Fibroblast of the aortic adventitia (primary cell): ENCODE measurements at places on chromosomes 4 and X.

DNA sequence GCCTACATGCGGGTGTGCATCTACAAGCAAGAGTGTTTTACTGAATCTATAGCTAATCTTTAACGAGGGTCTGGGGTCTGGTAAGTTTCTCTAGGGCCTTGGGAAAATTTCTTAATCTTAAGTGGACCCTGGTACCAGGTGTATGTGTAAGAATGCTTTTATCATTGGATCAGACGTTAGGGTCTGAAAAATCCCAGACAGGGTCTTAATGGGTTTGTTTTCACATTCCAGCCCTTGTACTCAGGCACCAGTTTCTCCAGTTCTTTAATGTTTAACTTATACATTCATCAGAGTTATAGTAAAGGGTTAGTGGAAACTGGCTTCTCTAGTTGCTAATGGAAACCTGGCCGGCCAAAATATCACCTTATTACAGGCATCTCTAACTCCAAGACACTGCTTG, 11.6 kb downstream of the MAGEB16 start:
- no peak for DNase-seq

DNA sequence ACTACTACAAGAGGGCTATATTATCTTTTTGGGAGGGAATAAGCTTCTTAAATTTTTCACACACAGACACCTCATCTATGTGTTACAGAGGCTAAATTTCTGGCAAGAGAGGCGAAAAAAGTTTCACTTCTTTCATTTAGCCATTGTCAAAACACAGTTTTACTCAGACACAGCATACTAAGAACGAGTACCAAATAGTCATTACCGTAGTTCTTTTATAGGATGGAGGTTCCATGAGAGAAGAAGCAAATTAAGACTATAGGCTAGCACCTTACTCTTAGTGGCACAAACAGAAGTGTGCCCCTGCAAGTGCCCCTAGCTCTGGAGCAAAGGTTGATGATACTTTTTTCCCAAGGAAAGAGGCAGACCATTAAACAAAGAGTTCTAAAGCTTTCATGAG, 26.2 kb downstream of the UGT2B7 start:
- DNase-seq = no peak

- DNase-seq = no peak
Measured at GRCh38 chr4:78581618-78582017, 30.0 kb downstream of the ANXA3 start.

- DNase-seq = no peak
Measured at GRCh38 chrX:27903960-27904359, 77.3 kb downstream of the DCAF8L1 start.

- DNase-seq = no peak
Measured at GRCh38 chr4:48904101-48904500, 2.5 kb downstream of the OCIAD2 start.

GRCh38 chr4:45423896-45424295, 697.5 kb upstream of the GNPDA2 start:
- DNase-seq = no peak

GRCh38 chr4:84648178-84648577, 65.3 kb downstream of the CDS1 start:
- no peak for DNase-seq

DNA sequence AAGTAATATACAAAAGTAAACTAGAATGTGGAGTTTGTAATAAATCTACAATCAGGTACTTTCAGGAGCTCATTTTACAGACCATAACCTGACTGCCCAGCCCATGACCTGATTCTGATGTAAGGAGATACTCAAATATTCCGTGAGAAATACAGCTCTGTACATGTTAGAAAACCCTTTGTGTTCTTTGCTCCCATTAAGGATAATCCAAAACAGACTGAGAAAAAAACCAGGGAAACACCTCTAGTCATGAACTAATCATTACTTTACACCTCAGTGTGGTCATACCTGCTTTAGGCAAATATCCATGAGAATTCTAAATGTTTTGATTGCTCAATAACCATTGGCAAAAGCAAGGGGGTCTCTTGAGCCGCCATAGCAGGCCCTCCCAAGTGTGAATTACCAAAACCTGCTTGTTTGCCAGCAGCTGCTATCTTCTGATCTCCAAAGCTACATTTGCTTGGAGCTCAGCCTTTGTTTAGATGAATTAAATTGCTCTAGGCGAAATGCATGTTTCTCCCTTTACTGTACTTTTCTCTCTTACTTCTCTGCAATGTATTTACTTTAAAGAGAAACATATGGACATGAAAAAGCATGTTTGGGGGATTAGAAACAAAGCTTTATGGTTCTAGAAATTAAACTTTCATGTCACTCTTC, 79.1 kb downstream of the ANKRD50 start:
- no peak for DNase-seq

GRCh38 chr4:177301126-177301639, 8.5 kb upstream of the NEIL3 start:
- DNase-seq = no peak

DNA sequence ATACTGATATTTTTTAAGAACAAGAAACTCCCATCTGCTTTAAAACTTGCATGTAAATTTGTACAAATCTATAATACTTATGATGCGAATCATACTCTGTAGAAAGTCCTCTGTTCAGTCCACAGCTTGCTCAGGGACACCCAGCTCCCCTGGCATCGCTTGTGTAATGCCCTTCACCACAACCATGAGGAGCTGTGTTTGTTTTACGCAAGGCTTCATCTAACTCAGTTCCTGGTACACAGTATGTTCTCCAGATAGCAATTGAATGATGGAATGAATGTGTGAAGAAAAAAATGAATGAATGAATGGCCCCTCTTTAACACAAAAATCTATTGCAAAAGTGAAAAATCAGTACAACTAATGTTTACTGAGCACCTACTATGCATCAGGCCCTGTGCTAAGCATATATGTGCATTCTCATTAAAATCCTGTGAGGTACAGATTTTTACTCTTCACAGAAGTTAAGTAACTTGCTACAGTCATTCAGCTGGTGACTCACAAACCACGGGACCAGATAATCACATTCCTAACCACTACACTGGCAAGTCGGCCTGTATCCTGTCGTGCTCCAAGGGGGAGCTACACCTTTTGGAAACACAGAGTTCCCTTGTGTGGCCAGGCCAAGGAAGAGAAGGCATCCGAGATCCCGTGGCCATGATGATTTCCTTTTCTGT, 58.7 kb upstream of the KDR start:
- peak; percentile 96 for DNase-seq

DNA sequence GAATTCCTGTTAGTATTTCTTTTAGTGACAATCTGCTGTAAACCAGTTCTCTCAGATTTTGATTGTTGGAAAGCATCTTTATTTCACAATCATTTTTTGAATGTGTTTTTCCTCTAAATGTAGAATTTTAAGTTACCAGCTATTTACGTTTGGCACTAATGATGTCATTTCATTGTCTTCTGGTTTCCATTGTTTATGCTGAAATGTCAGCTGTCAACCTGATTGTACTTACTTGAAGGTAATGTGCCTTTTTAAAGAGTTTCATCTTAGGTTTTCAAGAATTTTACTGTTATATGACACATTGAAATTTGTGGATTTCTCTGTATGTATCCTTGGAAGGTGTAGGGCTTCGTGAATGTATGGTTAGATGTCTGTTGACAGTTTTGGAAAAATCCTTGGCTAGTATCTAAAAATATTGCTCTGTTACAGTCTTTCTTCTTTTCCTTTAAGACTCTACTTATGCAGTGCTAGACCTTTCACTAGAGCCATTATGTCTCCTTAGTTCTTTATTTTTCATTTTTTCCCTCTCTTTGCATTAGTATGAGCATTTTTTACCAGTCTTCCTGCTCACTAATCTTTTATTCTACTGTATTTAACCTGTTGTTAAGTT, 30.4 kb downstream of the SMAD1 start:
- DNase-seq = peak; percentile 42

DNA sequence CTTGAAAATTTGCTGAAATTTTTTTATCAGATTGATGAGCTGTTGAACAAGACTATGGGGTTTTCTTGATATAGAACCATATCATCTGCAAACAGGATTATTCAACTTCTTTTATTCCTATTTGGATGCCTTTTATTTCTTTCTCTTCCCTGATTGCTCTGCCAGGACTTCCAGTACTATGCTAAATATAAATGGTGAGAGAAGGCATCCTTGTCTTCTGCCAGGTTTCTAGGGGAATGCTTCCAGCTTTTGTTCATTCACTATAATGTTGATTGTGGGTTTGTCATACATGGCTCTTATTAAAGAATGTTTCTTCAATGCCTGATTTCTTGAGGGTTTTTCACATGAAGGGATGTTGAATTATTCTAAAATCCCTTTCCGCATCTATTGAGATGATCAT, 1139.5 kb downstream of the FAM133A start:
- DNase-seq = no peak

DNA sequence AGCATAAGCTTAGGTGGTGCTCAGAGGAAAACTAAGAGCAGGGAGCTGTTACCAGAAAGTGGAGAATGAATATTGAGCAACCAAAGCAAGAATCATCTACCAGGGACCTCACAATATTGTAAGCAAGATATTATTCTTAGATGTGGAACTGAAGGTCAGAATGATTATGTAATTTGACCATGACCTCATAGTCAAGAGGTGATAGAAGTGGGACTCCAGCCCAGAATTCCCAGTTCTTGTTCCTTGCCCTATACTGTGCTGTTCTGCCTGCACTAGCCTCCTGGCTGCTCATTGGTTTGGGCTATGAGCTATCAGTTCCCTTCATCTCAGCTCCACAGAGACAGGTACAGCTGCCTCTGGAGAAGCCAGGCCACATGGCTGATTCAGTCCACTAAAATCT, 229.4 kb downstream of the LDB2 start:
- peak; percentile 79 for DNase-seq

GRCh38 chr4:60313611-60314178, 886.4 kb upstream of the ADGRL3 start:
- DNase-seq = no peak

DNA sequence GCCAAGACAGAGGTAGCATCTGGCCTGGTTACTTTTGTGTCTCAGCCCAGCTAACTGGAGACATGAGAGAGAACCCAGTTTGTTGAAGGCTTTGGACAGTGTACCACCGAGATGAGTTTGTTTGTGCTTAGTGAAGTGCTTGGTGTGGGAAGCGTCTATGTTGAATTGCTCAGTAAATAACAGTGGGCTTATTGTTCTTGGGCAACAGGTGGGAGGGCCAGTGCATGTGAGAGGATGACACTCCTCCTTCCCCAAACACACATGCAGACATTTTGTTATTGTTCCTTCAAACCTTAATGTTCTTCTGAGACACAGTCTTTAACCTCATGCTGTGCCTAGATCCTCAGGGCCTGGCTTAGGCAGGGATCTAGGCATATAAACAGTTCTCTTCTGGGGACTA, 39.7 kb downstream of the MSN start:
- DNase-seq = no peak

- no peak for DNase-seq
Measured at GRCh38 chr4:110735686-110736085, 112.8 kb upstream of the PITX2 start.

GRCh38 chr4:40842318-40842717, 92.6 kb downstream of the NSUN7 start:
- no peak for DNase-seq

DNA sequence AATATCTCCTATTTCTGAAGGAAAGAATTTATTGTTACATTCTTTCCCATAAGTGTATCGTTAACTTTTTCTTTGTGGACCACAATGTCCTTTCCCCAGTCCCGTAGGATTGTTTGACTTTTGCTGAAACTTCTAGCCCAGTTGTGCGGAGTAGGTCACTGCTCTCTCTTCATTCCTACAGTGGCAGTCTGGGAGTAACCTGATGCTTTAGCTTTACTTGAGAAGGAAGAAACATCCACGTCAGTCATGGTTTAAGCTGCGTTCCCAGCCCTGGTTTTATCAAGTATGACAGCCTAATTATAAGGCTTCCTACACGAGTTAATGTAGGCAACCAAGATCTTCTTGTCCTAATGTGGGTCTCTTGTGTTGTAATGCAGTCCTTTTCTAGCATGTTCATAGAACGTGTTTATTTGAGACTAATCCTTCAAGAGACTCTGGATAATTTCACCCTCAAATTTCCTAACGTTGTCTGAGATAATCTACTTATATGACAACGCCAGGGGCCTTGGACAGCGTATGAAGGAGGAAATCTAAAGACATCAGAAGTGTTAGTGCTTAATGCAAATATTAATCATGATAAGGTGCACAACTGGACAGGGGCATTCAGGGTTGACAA, 40.8 kb upstream of the GRPR start:
- no peak for DNase-seq

- DNase-seq = no peak
Measured at GRCh38 chrX:11080741-11081305, 30.3 kb upstream of the HCCS start.

DNA sequence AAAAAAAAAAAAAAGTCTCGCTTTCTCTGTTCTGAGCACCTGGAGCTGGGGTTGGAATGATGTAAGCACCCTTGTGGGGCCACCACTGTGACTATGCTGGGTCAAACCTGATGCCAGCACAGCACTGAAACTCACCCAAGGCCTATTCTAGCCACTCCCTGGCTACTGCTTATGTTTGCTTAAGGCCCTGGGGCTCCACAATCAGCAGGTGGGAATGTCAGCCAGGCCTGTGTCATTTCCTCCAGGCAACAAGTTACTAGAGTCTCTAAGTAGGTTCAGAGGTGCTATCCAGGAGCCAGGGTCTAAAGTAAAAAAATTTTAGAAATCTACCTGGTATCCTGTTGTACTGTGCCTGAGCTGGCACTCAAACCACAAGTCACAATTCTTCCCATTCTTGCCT, 1306.8 kb downstream of the STIM2 start:
- no peak for DNase-seq

GRCh38 chrX:102860235-102860634, 76.8 kb upstream of the RAB40AL start:
- DNase-seq = no peak

DNA sequence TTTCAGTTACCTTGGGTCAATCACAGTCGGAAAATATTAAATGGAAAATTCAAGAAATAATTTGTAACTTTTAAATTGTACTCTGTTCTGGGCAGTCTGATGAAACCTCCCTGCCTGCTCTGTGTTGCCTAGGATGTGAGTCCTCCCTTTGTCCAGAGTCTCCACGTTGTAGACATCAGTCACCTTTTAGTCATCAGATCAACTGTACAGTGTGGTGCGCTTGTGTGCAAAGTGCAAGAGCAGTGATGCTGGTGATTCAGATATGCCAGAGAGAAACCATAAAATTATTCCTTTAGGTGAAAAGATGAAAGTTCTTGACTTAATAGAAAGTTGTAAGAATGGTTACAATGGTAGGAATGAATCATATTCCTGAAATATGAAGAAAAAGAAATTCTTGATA, 1.4 kb downstream of the SPATA4 start:
- peak; percentile 57 for DNase-seq

- DNase-seq = peak; percentile 43
Measured at GRCh38 chrX:25015486-25016360, at the start of gene ARX. Gene ARX, minus strand, starts transcription at chrX:25015965. Its CDS starts 228 bp downstream, at chrX:25015737.

DNA sequence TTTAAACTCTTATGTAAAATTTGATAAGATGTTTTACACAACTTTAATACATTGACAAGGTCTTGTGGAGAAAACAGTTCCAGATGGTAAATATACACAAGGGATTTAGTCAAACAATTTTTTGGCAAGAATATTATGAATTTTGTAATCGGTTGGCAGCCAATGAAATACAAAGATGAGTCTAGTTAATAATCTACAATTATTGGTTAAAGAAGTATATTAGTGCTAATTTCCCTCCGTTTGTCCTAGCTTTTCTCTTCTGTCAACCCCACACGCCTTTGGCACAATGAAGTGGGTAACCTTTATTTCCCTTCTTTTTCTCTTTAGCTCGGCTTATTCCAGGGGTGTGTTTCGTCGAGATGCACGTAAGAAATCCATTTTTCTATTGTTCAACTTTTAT, at the start of gene ALB:
ALB (plus strand) TSS at position 246 of the 400 bp plus-strand sequence; CDS start at position 287, 41 bp downstream.
- DNase-seq = no peak

GRCh38 chrX:124010157-124010556, 48.7 kb downstream of the STAG2 start:
- no peak for DNase-seq

- DNase-seq = no peak
Measured at GRCh38 chrX:9438933-9439494, 25.8 kb upstream of the TBL1X start.

- peak; percentile 20 for DNase-seq
Measured at GRCh38 chr4:76177709-76178108, 29.5 kb upstream of the NUP54 start.
